ENCODE measurements at places on chromosomes 4 and X.

GRCh38 chrX:131747173-131747572, 203.3 kb downstream of the OR13H1 start:
- no peak for DNase-seq

DNA sequence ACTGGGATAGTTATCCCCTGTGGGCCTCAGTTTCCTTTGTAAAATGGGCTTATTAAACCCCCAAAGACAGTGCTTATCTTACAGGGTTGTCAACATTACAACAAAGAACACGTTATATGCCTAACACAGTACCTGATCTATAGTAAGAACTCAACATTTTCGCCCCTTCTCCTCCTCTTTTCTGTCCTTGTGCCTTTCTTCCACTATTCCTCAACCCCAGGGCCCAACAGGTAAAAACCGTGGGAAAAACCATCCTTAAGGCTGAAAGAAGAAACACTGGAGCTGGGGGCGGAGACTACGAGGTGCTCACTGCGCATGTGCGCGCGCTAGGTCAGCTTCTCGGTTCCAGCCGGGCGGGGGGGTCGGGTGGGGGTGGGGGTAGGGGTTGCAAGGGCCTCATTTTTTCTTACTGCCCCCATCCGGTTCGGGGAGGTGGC, 426 bp upstream of the XIAP start:
- DNase-seq = no peak

DNA sequence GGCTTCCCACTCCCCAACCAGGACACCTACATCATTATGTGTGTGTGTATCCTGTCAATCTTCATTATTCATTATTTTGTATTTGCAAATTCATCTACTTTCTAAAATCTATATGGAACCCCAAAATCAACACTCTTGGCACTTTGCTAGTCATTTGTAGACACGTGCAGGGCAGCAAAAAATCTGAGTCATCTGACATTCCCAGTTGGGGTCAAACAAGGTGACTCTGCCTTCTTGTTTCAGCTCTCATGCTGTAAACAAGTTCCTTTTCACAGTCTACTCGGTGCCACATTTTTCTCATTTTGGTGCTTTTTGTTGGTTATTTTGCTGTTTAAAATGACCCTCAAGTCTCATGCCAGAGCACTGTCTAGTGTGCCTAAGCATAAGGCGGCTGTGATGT, 5.9 kb downstream of the MRFAP1L1 start:
- DNase-seq = no peak

DNA sequence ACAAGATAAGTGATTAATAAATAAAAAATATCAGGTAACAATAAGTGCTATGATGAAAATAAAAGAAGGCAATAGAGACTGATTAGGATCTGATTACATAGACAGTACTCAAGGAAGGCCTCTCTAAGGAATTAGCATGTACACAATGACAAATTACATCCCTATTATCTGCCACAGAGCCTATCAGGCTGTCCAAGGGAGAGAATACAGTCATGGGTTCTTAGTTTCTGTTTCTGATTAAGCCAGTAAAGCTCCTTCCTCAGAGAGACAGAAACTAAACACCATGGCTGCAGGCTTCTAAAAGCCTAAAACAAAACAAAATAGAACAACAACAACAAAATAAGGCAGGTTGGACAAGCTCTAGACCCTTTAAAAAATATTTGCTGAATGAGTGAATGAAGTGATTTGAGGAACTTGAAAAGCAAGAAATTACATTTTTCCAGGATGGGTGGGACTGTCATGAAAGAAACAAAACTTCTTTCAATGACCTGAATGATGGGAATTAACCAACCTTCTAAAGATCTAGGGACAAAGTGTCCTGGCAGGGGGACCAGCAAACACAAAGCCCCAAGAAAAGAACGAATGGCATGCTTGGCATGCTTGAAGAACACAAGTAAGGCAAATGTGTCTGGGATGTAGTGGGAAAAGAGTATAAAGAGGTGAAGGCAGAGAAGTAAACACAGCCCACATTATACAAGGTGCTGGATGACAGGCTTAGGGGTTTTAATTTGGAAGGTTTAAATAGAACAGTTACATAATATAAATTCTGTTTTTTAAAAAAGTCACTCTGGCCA, 44.1 kb downstream of the NAA11 start:
- no peak for DNase-seq

DNA sequence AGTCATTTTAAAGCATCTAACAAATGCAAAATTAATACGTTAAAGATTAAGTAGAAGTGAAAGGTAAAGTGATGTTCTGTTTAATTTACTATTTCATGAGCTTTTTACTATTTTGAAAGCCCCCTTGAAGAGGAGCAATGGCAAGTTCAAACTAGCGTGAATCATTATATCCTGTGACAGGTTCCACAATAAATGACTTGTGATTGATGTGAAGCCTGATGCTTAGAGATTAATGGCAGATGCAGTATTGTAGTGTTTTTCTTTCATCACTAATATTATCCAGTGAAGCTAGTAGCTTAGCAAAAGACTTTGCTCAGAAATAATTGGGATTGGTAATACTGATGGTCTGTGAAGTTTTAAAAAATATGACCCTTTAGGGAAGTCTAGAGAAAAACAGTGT, 57.3 kb downstream of the STOX2 start:
- DNase-seq = no peak

GRCh38 chr4:30763321-30763727, 43.2 kb downstream of the PCDH7 start:
- no peak for DNase-seq

DNA sequence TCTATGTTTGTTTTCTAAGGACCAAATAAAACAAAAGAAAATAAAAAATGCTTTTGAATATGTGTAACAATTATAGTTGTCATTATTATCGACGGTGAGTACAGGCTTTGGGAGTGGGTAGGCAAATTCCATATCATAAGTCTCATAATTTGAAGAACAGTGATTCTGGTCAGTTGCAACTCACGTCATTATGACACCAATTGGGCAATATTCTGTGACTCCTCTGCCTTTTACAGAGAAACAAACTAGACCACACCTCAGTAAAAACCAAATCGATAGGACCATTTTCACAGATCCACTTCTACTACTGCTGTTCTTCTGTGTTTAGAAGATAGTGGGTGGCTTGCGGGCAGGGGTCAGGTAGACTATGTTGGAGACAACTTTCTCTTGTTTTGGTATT, 250.1 kb downstream of the C4orf33 start:
- no peak for DNase-seq

GRCh38 chrX:115616943-115617563, 56.1 kb downstream of the PLS3 start:
- no peak for DNase-seq

- no peak for DNase-seq
These were observed 9.0 kb downstream of the PDGFC start for GRCh38 chr4:156962528-156962974.

- no peak for DNase-seq
These were observed 707 bp upstream of the UNC5C start for GRCh38 chr4:95549246-95550114.

- no peak for DNase-seq
These were observed 146.3 kb upstream of the RPS6KA3 start for GRCh38 chrX:20412871-20413486.

DNA sequence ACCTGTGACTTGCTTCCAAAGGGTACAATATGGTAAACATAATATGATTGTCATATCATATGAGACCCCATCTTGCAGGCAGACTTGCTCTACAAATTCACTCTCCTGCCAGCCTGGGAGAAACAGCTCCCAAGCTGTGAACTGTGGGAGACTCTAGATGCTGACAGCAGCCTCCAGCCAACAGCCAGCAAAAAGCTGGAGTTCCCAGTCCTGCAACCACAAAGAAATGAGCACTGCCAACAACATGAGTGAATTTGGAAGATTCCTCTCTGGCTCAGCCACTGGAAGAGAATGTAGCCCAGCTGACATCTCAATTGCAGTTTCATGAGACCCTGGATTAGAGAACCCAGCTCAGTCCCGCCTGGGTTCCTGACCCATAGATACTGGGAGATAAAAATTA, 145.4 kb downstream of the QDPR start:
- no peak for DNase-seq

- DNase-seq = no peak
These were observed 171.4 kb downstream of the CRLF2 start for GRCh38 chrX:1041091-1041490.

GRCh38 chrX:108159028-108159670, 67.6 kb downstream of the ATG4A start:
- no peak for DNase-seq

DNA sequence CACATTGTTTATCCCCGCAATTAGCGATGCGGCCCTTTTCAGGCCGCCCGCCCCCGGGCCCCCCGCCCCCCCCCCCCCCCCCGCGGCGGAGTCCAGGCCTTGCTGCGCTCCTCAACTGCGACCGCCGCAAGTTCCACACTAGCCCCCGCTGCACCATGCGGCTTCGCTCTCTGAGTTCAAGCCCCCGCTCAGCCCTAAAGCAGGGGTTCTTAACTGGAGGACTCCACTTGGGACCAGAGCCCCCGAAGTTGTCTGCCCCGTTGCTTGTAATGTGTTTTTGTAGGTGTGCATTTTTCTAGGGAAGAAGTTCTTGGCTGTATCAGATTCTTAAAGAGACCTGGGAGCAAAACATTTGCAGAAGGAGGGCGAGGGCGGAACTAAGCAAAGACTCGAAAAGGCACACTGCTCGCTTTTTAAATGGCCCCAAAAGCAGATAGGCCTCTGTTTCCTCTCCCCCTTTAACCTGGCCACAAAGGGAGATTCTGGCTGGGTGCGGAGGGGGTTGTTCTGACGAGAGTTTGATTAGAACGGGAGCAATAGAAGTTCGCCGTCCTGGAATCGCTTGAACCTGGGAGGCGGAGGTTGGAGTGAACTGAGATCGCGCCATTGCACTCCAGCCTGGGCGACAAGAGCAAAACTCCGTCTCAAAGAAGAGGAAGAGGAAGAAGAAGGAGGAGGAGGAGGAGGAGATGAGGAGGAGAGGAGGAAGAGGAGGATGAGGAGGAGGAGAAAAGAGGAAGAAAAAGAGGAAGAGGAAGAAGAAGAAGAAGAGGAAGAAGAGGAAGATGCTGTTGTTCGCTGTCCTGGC, 2.3 kb upstream of the MSX1 start:
- no peak for DNase-seq

- DNase-seq = no peak
These were observed 77.3 kb upstream of the TMEM47 start for GRCh38 chrX:34734383-34734782.

GRCh38 chrX:74521961-74522751, 92.3 kb downstream of the RLIM start:
- no peak for DNase-seq

GRCh38 chr4:124579896-124580295, 132.6 kb downstream of the ANKRD50 start:
- no peak for DNase-seq

DNA sequence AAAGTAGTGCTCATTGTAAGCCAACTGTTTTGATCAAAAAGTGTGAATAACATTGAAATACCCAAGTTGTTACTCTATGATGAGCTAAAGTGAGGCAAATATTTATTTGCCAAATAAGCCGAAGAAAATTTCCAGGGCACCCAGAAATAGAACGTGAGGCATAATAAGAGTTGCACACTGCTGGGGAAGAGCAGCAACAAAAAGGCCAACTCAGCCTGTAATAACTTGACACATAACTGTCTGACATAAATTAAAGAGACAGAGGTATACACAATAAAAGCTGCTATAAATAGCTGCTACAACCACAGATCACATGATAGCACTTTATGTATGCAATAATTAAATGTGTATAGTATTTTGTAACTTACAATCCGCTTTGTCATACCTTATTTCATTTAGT, 2.0 kb upstream of the ABCB7 start:
- no peak for DNase-seq
